ENCODE measurements at places on chromosomes 1 and 21.

DNA sequence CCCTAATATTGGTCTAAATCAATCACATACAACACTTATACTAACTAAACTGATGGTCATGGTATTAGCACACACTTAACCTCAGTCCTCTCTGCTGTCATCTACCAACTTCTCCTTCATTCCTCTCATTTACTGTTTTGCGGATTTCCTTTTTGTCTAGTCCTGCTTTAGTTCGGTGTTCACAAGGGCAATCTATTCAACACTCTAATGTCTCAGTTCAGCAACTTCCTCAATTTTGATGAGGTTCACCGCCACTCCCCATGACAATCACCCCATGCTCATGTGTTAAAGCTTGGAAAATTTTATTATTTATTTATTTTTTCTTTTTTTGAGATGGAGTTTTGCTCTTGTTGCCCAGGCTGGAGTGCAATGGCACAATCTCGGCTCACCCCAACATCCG is 301.1 kb downstream of the PTPRC start:
- DNase-seq: no peak

DNA sequence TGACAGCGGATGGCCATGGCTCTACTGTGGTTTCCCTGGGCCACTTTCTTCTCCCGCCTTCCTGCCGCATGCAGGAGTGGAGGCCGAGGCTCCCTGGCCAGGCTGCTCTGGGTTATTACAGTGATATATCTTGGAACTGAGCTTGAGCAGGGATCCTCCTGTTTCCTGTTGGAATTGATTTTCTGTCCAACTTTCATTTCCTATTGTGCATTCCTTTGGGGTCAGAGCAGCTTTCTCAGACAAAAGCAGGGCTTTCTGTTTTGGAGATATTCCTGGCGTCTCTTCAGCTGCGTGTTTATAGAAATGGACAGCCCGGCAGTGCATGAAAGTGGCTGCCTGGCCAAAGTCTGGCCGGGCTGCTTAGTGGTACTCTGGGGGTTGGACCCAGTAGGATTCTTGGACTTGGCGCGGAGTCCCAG is 146.4 kb downstream of the KIF26B start:
- DNase-seq: no peak

- no peak for DNase-seq
These were observed 102.3 kb downstream of the DTL start for GRCh38 chr1:212137854-212138253.

DNA sequence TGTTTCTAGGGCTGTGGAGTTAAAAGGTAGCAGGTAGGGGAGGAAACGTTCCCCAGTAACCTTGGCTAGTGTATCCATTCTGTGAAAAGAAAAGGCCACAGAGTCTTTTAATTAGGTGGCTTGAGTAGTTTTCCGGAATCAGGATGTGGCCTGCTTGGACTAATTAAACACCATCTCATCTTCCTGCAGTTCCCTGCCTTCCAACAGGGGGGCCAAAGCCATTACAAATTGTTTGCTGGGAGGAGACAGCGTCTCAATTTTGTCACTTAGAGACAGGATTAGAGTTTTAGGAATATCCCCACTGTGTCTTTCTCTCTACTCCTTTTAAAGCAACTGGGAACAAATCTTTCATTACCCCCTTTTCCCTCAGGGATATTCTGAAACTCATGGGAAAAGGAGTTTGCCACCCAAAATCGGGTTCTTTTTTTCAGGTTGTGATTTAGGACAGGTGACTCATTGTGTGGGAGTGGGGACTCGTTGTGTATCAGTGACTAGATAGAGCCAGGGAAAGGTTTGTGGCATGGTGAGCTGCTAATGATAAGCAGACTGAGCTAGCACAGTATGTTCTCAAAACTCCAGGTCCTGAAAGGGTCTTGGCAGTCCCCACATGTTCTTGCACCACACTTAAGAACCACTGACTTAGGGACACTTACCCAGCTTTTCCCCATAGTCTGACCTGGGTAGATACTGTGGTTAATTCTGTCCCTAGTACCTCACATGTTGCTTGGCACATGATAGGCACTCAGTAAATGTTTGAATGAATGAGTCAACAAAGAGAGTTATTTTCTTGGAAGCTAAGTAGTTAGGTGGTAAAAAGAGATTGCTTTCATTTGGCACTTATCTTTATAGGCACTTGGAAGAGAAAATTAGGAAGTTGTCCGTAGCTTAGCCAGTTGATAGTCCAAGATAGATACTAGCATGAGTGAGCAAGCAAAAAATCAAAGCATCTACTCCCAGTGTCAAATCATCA is 22.5 kb downstream of the INTS3 start:
- no peak for DNase-seq

GRCh38 chr1:160082926-160083325 is 1.6 kb downstream of the KCNJ9 start:
- DNase-seq: no peak

DNA sequence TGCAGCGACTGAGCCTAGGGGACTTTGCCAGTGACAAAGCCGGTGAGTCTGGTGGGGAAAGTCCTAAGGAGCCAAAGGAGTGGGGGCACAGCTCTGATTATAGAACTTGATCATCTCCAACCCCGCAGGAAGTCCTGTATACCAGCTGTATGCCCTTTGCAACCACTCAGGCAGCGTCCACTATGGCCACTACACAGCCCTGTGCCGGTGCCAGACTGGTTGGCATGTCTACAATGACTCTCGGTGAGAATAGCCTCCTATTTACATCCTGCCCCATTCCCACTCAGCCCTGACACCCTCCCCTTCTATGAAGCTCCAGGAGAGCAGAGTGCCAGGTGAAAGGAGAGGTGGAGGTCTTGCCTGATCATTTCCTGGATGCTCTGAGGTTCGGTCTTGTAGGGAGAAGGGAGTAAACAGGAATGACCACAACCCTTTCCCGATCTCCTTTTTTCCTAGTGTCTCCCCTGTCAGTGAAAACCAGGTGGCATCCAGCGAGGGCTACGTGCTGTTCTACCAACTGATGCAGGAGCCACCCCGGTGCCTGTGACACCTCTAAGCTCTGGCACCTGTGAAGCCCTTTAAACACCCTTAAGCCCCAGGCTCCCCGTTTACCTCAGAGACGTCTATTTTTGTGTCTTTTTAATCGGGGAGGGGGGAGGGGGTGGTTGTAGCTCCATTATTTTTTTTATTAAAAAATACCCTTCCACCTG is 1.2 kb upstream of the PPOX start:
- DNase-seq: no peak

DNA sequence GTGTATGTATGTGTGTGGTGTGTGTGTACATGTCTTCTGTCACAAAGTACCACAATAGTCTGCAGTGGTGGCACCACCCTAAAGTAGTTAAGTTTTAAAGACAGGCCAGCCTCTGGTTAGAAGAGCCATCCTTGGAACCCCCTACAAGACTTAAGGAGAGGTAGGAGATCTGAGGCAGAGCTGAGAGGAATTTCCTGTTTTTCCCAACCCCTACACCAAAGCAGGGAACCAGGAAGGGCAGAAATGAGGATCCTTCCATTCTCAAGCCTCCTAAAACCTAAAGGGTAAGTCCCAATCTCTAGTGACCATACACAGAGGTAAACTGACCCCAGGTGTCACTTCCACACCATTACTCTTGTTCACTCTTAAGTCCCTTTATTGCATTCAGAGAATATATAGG is 11.1 kb downstream of the PEA15 start:
- DNase-seq: no peak
